ENCODE measurements at places on chromosomes 11 and 22. TPM values are rescaled to one million over a fixed set of nuclear protein-coding genes. Genes with fewer than 3 reads are reported as not detected.
A peak's percentile ranks its signal among the peaks of the same experiment; 100 is the strongest.

DNA sequence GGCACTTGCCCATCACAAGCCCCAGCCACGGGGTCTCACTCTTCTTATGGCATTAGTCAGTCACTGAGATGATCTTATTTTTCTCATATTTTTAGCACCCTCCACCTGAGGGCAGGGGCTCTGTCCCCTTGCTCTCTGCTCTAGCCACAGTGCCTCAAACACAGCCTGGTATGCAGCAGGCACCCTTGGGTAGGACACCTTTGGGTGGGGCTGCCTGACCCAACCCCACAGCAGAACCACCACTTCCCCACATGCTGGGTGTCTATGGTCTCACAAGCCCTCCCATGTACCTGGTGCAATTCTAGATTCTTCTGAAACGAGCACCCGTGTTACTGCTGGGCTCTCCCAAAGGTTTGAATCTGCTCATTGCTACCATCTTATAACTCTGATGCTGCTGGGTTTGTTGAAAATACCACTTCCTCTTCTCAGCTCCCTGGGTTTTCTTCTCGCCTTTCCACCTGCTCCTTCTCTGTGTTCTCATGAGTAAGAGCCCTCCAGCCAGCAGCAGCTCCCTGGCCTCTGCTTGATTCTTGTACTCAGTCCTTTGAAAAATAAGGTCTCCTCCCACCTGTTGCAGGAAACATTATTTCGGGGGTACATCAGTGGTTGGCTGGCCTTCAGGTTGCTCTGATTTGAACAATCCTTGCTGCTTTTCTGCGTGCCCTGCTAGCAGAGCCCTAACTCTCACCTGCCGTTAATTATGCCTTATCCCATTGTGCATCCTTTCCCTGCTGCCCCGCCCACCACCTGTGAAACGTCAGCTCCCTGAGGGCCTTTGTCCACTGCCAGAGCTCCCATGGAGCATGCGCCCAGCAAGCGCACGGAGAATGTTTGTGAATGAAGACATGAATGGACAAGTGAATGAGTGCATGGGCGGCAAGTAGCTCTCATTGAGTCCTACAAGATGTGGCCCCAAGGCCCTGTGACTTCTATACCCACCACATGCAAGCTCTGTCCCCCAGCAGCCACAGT is 1181.6 kb downstream of the TBC1D22A start:
- no peak overlapping the region for H3K4me3 ChIP-seq
- H3K36me3 ChIP-seq, result no peaks in the 10 kb centered on the region
- DNase-seq, result no peak
- H3K4me1 ChIP-seq, result no peaks in the 10 kb centered on the region
- H3K27ac ChIP-seq, result no peak overlapping the region

DNA sequence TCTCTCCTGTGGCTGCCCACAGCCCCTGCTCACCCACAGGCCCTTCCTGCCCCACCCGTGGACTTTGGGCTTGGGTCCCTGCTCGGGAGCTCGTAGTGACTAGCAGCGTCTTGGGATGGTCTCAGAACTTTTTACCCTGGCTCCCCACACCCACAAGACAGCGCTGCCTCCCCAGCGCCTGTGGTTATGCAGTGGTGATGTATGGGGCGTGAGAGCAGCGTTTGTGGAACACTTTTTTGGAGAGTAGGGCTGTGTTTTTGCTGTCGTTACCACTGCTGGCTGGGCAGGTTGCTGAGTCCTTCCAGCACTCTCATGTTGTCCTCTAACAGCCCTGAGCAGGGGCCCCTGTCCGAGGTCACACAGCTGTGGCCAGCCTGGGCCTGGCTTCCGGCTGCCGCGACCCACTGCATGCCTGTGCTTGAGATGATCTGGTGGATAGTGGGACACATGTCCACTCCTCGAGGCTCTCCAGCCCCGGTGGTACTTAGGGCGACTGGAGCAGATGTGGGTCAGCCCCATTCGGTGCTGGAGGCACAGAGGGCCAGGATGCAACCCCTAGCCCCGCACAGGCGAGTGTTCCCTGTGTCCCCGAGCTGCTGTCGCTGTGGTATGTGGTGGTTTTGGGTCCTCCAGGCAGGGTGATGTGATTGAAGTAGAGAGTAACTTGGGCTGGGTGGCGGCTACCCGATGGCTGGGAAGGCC is 7.1 kb upstream of the GRAMD4 start:
- H3K4me1 ChIP-seq, result peaks cover 64% of the 10 kb centered on the region
- no peak for DNase-seq
- no peaks in the 10 kb centered on the region for H3K27me3 ChIP-seq
- no peak overlapping the region for H3K27ac ChIP-seq
- H3K4me3 ChIP-seq, result peak overlapping the region; percentile 43

DNA sequence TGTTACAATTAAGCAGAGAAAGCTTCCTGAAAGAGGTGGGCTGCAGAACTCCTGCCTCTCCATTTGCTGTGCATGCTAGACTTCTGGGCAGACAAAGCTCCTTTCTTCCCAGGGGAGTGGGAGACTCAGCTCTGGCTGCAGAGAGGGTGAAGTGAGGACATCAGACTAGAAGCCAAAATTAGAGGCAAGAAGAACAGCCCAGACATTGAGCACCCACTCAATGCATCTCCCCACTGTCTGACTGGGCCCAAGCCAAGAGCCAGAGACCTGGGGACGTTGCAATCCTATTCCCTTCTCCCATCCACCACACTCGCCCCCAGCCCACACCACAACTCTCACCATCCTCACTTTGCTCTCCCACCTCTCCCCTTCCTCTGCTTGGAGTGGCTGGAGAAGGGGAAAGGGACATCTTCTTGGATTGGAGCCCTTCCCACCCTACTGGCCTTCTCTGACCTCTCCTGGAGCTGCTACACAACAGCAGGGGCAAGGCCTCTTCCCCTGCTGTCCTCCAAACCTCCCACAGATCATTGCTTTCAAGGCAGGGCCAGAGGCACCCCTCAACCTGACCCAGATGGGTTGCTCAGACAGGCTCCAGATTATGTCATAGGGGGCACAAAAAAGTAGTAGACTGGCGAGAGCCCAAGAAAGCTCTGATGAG is 477.7 kb upstream of the CADM1 start:
- H3K27me3 ChIP-seq, result no peaks in the 10 kb centered on the region
- H3K27ac ChIP-seq, result no peak overlapping the region
- peaks cover 17% of the 10 kb centered on the region for H3K4me1 ChIP-seq

DNA sequence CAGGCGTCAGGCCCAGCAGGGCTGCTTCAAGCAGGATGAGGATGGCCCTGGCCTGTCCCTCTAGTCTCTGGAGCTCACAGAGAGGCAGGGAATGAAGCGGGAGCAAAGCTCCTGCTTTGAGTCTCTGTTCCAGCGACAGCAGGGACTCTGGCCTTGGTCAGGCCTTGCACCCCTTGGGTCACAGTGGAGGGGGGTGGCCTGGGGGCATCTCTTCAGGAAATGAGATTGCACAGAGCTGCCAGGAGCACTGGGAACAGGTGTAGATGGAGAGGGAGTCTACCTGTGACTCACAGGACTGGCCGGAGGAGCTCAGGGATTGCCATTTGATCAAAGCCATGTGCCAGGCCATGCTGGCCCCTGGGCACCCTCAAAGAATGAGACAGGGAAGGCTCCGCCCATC is 1.6 kb downstream of the ANO1 start:
- H3K27me3 ChIP-seq, result no peaks in the 10 kb centered on the region
- H3K4me1 ChIP-seq, result peaks cover 31% of the 10 kb centered on the region
- H3K4me3 ChIP-seq, result no peak overlapping the region
- DNase-seq, result no peak
- peak overlapping the region; percentile 70 for H3K27ac ChIP-seq

Gene LIF
- total RNA-seq, result 0.76 TPM

- H3K4me3 ChIP-seq, result no peak overlapping the region
- H3K4me1 ChIP-seq, result no peaks in the 10 kb centered on the region
- DNase-seq, result no peak
- H3K36me3 ChIP-seq, result no peaks in the 10 kb centered on the region
- H3K27ac ChIP-seq, result no peak overlapping the region
These were observed 28.1 kb upstream of the CD81 start for GRCh38 chr11:2348986-2349385.

- H3K4me3 ChIP-seq, result no peak overlapping the region
- H3K36me3 ChIP-seq, result no peaks in the 10 kb centered on the region
- H3K27ac ChIP-seq, result no peak overlapping the region
- peaks cover 8% of the 10 kb centered on the region for H3K27me3 ChIP-seq
- H3K4me1 ChIP-seq, result peaks cover 3% of the 10 kb centered on the region
These were observed 65.2 kb upstream of the A4GALT start for GRCh38 chr22:42785706-42786499.

Gene MYO7A
- 1.3 TPM for total RNA-seq

DNA sequence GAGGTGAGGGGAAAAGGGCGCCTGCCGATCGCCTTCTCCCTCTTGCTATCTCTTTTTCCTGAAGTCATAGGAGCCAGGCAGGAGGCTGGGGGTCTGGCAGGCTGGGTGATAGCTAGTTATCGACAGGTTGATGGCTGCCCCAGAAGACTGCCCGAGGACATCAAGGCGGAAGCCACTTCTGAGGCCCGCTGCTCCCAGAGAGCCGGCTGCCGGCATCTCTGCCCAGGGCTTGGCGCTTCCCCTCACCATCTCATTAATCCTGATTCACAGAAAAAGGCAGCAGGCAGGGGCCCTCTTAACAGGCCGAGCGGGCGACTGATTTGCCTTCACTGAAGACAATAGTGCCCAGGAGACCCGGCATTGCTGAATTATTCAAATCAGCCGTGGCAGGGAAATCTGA is 124.2 kb downstream of the MIAT start:
- H3K27me3 ChIP-seq, result no peaks in the 10 kb centered on the region
- no peaks in the 10 kb centered on the region for H3K4me1 ChIP-seq
- H3K4me3 ChIP-seq, result no peak overlapping the region
- H3K36me3 ChIP-seq, result peaks cover 80% of the 10 kb centered on the region

GRCh38 chr11:61012737-61013215 is 41.3 kb downstream of the CD6 start:
- no peak overlapping the region for H3K4me3 ChIP-seq
- peaks cover 43% of the 10 kb centered on the region for H3K27me3 ChIP-seq
- no peaks in the 10 kb centered on the region for H3K4me1 ChIP-seq
- H3K36me3 ChIP-seq, result no peaks in the 10 kb centered on the region

Gene B3GAT3
- total RNA-seq, result 8.6 TPM

DNA sequence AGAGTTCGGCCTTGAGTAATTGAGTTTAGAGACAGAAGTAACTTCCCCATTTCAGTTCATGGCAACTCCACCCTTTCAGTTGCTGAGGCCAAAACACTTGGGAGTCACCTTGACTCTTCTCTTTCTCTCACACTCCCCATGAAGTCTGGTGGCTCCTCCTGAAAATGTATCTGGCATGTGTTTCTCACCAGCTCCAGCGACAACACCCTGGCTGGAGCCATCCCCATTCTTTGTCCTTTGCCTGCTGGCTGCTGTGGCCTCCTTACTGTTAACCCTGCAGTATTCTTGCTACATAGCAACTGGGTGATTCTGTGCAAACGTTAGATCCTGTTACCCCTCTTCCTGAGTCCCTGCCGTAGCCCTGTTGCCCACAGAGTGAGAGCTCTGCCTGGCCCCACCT is 23.8 kb downstream of the SLC6A5 start:
- DNase-seq, result no peak
- no peaks in the 10 kb centered on the region for H3K4me1 ChIP-seq
- H3K27ac ChIP-seq, result no peak overlapping the region

Gene PTGDR2
- 2.7 TPM for total RNA-seq

DNA sequence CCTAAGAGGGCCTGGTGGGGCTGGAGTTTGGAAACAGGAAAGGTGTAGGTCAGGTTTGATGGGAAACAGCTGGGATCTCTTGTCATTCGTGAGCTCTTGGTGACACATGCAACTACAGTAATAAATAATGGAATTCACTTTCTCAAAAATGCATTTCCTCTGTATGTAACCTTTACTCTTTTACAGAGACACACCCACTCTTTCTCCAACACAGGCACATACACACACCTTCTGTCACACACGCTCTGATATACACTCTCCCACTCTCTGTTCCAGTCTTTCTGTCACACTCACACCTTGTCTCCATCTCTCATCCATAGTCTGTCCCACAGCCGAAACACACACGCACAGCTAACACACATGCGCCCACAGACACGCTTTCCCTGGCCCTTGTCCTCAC is 6.6 kb upstream of the C22orf42 start:
- peaks cover 19% of the 10 kb centered on the region for H3K27me3 ChIP-seq
- no peaks in the 10 kb centered on the region for H3K4me1 ChIP-seq
- DNase-seq, result no peak
- H3K4me3 ChIP-seq, result no peak overlapping the region
- no peaks in the 10 kb centered on the region for H3K36me3 ChIP-seq

Gene WBP2NL
- not detected for total RNA-seq

- H3K36me3 ChIP-seq, result no peaks in the 10 kb centered on the region
- no peak overlapping the region for H3K27ac ChIP-seq
- H3K27me3 ChIP-seq, result no peaks in the 10 kb centered on the region
- H3K4me1 ChIP-seq, result no peaks in the 10 kb centered on the region
These were observed 252.6 kb upstream of the B3GAT1 start for GRCh38 chr11:134664447-134665187.

- no peaks in the 10 kb centered on the region for H3K36me3 ChIP-seq
- H3K27me3 ChIP-seq, result no peaks in the 10 kb centered on the region
- H3K27ac ChIP-seq, result no peak overlapping the region
- DNase-seq, result no peak
These were observed 170.7 kb downstream of the OPCML start for GRCh38 chr11:133361689-133361994.

Gene CREB3L1
- total RNA-seq, result 2.1 TPM

All from esophagus squamous epithelium (tissue), 5 donors.